ENCODE measurements at places on chromosomes 4 and X.

- DNase-seq = no peak
Measured at GRCh38 chr4:123233136-123233768, 163.3 kb upstream of the SPRY1 start.

GRCh38 chr4:8916906-8917305 is 45.3 kb upstream of the HMX1 start:
- DNase-seq = no peak

GRCh38 chr4:1349359-1350168 is 2.6 kb downstream of the UVSSA start:
- DNase-seq = no peak

DNA sequence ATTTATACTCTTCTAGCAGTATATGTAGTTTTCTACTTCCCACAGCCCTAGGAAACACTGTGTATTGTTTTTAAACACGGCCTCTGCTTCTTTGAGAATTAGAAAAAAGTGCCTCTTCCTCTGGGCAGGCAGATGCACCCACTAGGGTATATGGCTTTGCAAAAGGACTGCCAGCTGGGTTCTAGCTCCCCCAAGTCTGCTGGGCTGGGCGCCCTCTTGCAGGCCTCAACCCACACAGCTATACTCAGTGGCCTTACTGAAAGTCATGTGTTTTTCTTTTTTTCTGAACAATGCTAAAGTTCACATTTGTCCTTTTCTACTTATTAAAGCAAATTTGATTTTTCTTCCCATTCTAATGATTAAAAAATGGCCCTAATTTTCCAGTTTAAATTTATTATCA is 35.5 kb upstream of the BMPR1B start:
- DNase-seq = no peak

GRCh38 chrX:99939883-99940232 is 470.2 kb downstream of the PCDH19 start:
- no peak for DNase-seq

DNA sequence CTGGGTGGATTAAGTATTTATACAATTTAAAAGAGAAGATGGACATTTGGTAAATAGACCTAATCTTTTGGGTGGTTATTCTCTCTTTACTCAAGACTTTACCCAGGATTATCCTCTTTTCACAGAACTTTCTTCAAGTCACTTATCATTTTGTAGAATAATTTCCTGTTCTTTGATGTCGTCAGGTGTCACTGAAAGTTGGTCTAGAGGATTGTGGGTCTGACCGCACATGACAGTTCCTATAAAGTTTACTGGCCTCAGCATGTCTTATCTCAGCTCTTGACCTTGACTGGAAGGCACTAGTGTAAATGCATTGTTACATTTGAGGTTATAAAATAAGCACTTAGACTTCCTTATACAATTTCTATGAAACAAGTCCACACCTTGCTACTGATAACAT is 139.9 kb upstream of the SLC4A4 start:
- no peak for DNase-seq

GRCh38 chr4:47222276-47222675 is 190.9 kb downstream of the GABRB1 start:
- no peak for DNase-seq

DNA sequence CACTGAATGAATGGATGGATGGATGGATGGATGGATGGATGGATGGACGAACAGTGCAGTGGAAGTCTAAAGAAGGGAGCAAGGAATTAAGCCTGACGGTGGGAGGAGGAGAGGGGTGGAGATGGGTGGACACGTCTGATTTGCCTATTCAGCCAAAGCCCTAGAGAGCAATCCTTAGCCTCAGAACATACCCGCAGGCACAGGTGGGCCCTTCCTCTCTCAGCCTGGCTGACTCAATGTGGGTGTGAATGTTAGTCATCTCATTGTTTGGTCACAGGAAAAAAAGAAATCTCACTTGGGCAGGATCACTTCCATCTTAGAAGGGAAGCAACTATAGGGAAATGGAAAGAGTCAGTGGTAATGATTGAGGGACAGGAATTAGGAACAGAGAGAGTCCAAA is 165.9 kb downstream of the PJA1 start:
- DNase-seq = no peak

DNA sequence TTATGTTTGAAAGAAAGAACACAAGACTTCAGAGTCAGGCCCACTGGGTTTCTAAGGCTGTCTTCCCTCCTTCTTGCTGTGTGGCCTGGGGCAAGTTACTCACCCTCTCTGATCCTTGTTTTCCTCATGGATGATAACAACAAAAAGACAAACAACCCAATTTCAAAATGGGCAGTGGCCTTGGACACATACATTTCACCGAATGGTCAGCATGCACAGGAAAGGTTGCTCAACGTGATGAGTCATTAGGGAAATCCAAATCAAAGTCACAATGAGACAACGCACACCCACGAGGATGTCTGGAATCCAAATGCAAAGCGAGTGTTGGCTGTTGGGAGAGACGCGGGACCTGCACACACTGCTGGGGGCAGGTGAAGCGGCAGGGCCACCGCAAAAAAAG is 50.8 kb upstream of the PPP2R2C start:
- DNase-seq = no peak

DNA sequence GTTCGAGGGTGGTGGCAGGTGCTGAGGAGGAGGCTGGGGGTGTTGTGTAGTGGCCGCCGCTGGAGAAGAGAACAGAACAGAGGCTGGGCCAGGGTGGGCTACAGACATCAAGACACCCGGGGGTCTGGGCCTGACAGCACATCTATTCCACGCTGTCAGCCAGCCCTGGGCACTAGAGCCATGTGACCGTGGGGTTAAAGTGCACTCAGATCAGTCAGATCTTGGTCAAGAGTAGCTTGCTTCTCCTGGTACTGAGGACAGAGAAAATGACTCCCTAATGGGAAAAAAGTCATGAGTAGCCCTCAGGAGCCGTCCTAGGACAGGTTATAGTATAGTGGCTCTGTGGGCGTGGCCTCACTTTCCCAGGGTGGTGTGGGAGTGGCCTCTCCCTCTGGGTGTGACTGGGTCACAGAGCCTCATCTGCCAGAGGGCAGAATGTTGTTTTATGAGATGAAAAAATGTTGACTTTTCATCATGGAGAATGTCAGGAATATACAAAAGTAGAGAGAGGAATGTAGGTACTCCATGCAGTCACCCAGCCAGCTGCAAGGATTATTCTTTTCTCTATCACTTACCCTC is 19.4 kb downstream of the TRMT44 start:
- no peak for DNase-seq

GRCh38 chr4:155565330-155565729 is 101.3 kb upstream of the GUCY1A1 start:
- DNase-seq = no peak

GRCh38 chrX:104864296-104864695 is 298.3 kb downstream of the IL1RAPL2 start:
- DNase-seq = no peak

- DNase-seq = no peak
Measured at GRCh38 chrX:26032111-26032912, 105.8 kb upstream of the MAGEB18 start.

DNA sequence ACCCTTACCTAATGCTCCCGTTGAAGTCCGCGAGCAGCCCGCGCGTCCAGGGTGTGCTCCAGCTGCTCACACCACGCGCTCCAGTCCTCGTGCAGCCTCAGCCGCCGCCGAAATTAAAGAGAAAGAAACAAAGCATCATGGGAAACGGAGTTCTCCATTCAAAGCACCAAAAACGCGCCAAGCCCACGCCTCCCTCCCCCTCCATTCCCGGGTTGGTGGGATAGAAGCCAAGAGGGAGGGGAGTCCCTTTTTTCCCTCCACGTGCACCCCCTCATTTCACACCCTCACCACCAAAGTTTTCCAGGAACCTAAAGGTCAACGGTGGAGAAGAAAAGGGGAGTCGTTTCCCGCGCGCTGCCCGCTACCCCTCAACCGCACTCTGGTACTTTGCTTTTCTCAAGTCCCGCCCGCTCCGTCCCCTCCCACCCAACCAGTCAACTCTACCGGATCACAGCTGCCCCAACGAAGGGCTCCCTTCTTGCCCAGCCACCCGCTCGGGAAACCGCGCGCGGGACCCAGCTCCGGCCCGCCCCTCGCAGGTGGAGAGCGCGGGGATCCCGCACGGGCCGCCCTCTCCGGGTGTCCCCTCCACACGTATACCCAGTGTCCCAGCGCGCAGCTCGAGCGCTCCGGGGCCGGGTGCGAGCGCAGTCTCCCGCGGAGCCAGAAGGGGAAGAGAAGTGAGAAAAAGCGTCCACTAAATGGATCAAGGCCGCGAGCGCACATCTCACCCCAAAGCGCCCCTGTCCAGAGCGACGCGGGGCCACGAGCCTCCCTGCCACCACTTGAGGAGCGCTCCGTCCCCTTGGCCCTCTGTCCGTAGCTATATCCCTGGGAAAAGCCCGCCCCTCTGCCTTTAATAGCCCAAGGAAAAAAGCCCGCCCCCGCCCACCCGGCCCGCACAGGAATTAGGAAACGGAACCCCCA is 65.1 kb upstream of the CCDC160 start:
- no peak for DNase-seq

- no peak for DNase-seq
Measured at GRCh38 chrX:53128097-53128749, 34.3 kb downstream of the KANTR start.

GRCh38 chrX:31036895-31037294 is 34.9 kb downstream of the FTHL17 start:
- DNase-seq = peak; percentile 29

DNA sequence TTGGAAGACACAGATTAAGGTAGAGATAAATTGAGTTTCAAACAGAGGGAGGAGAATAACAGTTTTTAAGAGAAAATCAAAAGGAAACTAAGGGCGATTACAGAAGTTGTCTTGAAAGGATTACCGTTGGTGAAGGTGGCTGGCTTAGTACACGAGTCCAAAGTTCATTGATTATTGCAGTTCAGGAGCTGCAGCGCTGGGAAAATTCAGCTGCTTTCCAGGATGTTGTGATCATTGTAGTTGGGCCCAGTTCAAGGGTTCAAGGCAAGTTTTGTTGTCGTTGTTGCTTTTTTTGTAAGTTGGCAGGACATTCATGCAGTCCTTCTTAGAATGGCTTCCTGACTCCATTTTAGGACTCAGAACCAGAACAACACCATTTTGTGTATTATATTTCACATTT is 461.7 kb downstream of the RAPGEF2 start:
- no peak for DNase-seq

DNA sequence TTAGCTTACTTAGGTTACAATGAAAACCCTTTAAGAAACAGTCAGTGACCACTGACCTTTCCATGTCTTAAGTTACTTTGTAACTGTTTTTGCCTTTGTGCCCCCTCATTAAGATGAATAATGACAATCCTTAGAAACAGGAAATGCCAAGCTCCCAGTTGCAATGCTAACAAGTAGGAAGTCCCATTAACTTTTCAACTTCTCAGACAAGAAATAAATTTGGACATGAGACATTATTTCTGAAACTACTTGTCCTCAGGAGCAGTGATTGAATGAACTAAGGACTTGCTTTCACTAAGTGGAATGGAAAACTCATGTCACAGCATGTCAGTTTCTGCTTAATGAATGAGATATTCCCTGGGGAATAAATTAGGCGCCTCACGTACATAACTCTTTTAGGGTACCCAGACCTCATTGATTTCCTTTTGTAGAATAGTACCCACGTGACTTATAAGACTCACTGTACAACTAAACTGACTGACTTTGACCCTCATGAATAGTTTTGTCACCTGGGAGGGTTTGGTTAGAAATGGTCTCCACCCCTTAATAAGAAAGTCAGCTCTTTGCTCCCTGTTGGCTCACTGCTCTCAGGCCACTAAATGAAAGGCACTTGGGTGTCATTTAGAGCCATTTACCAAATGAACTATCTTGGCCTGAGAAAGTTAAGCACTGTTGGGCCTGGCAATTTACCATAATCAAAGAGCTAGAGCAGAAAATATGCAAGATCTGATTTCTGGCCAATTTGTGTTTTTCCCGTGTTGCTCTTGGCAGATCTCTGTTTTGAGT is 383.9 kb downstream of the RPA4 start:
- DNase-seq = no peak

DNA sequence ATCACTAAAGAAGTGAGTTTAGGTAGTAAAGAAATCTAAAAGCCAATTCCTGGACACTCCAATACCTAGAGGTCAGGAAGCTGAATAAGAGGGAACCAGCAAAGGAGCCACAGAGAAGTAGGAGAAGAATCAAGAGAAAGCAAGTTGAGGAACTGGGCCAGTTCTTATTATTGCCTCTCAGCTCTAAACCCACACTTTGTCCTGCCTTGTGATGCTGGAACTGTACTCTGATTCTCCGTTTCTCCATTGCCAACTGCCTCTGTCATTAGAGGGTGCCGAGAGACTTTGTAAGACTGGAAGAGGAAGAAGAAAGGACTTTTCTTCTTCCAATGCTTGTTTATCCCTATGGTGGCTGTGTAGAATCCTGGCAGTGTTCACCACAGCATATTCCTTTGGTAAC is 38.6 kb downstream of the NSUN7 start:
- no peak for DNase-seq

GRCh38 chrX:97030947-97031346 is 147.2 kb downstream of the RPA4 start:
- DNase-seq = no peak

- no peak for DNase-seq
Measured at GRCh38 chr4:128289523-128290158, 2.0 kb upstream of the PGRMC2 start.

DNA sequence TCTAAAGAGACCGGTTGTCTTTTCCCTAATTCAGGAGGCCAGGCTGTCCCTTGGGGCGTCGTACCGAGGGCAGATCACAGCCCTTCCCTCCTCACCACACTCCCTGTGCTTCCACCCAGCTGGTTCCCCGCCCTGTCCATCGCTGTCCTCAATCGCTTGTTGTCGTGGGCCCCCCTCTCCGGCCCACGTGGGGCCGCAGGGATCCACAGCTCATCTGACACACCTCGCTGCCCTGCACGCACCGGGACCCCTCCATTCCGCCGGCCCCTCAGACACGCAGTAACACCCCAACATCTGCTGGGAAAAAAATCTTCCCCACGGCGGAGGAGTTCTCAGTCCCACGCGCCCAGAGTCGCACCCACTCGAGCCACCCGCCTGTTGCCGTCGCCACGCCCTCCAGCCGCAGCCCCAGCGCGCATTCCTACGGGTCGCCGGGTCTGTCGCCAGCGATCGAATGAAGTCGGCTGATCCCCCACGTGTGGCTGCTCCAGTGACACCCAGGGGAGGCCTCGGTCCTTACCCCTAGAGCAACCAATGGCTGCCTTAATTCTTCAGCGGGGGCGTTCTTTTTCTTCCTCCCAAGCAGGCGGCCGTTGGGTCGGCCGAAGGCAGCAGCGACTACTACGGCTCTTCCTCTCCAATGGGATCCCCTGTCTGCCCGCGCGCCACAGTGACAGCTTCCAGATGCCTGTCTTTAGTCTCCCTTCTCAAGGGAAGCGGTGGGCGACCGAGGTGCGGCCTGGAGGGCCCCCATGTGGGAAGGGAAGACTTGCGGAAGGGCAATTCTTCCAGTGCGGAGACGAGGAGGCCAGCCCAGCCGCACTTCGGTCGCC is 893 bp upstream of the SEPTIN11 start:
- DNase-seq = no peak

Data from HFF-Myc (cell line).